Transverse colon (tissue), 4 donors: ENCODE measurements at places on chromosomes 1 and 21.
A peak's percentile ranks its signal among the peaks of the same experiment; 100 is the strongest.

DNA sequence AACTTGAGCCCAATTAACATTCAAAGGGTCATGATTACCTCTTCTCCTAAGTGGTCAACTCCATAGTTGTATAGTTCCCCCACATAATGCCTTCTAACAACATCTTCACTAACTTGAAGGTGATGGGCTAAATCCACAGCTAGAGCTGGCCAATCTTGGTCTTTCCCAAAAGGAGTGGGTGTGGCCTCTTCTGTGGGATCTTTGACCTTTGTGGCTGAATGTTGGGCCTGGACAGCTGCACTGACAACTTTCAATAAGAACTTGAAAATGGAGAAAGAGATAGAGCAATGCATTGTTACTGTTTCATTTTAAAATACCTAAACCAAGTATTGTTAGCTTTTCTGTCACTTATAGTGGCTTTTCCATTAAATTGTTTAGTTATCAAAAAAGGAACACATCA is 59.2 kb downstream of the IARS2 start:
- no peak for DNase-seq

GRCh38 chr1:239931341-239931740 is 160.3 kb upstream of the FMN2 start:
- no peak for DNase-seq

DNA sequence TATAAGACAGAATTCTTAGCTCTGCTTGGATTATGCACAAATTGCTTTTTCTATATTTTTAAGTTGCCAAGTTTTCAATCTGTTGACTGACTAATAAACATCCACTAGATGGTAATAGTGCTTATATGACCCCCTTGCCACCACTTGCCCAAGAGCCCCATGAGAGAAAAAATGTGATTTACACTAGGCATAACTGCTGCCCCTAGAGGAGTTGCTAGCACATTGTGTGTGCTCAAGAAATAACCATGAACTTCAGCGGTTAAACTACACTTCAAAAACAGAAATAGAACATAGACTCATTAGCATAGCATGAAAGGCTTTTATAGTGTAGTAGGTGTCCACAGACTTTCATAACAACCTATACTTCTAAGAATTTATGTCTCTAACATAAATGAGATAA is 61.4 kb downstream of the BRINP3 start:
- DNase-seq: no peak

- peak; percentile 82 for DNase-seq
These were observed 41.7 kb upstream of the ZNF326 start for GRCh38 chr1:89953131-89953626.

GRCh38 chr1:208158640-208159554 is 85.3 kb downstream of the PLXNA2 start:
- peak; percentile 72 for DNase-seq

GRCh38 chr1:27633298-27633610 is 1.7 kb downstream of the FGR start:
- DNase-seq: no peak

DNA sequence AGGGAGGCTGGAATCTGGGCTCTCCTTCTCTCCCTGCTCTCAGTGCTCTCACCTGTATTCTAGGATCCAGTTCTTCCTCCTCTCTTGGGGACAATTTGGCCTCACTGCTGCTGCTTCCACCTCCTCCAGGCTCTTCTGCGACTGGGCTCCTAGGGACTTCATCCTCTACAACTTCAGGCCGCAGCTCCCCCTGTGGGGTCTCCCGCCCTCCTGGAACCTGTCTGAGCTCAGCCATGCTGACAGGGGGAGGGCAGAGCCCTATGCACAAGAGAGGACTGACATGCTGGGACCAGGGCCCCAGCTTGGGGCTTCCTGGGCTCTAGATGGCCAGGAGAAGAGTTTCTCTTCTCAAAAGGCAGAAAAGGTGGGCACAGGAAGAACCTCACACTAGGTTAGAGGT is 1.0 kb downstream of the SH3BP5L start:
- no peak for DNase-seq

GRCh38 chr1:212614453-212615200 is 6.1 kb downstream of the ATF3 start:
- DNase-seq: no peak

GRCh38 chr1:204216880-204217647 is 3.3 kb upstream of the GOLT1A start:
- no peak for DNase-seq

DNA sequence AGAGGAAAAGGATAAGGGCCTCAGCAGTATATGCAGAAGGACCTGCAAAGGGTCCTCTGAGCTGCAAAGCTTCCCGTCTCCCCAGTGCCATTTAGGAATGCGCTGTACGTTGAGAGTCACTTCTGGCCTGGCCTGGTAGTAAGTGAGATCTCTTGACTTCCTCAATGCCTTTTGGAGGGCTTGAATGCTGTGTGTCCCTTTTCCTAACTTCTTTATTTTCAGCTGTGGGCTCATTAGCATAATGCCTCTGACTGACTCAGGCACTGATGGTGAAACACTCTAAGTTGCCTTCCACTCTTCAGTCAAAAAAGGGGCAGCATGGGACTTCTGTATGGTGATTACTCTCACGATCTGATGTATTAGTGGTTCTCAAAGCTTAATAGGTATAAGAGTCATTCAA is 49.9 kb downstream of the XCL1 start:
- DNase-seq: no peak

DNA sequence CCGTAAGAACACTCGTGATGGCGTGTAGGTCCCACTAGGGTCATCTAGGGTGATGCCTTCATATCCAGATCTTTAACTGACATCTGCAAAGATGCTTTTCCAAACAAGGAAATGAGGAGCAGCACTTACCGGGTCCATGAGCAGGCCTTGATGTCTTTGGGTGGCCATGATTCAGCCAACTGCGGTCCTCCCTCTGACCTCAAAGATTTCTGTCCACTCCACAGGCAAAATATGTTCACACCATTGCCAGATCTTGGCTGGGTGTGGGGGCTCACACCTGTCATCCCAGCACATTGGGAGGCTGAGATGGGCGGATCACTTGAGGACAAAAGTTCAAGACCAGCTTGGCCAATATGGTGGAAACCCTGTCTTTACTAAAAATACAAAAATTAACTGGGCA is 18.2 kb downstream of the TRPM2 start:
- no peak for DNase-seq

DNA sequence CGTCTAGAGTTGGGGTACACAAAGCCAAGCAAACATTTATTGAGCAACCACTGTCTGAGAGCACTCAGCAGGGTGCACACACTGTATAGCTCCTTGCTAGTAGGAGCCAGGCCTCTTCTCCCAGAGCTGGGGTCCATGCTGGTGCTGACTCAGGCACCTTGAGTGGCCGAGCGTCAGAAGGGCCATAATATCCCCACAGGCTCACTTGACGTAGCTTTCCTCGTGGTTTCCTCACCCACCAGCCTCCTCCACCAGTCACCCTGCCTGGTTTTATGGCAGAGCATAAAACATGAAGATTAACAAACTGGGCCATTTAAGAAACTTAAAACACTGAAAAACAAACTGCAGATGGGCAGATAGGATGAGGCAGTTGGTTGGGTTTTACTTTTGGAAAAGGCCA is 361.5 kb downstream of the HHAT start:
- DNase-seq: no peak

DNA sequence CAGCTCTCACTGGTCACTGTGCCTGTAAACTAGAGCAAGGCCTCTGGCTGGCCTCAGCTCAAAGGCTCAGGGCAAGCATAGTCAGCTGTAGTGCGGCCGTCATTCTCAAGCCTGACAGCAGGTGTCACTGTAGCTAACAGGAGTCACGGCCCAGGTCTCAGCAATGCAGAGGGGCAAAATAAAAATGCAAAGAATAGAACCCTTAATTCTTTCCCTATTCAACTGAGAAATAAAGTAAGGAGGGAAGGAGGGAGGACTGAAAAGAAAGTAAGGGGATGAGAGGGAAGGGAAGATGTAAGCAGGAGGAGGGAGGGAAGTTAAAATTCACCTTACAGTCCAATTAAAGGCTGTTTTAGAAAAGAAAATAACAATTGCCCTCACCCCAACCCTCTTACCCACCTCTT is 106.1 kb downstream of the KIAA0319L start:
- peak; percentile 79 for DNase-seq

GRCh38 chr1:160048335-160048734 is 16.5 kb upstream of the PIGM start:
- DNase-seq: no peak

GRCh38 chr1:162561616-162562469 is at the start of gene UAP1:
Gene UAP1 (plus strand): TSS chr1:162561722. CDS start chr1:162566069, 4,347 bp downstream.
- no peak for DNase-seq

- no peak for DNase-seq
These were observed 326.4 kb upstream of the ADAMTS5 start for GRCh38 chr21:27293239-27293638.

- DNase-seq: no peak
These were observed 63.9 kb downstream of the NDUFS5 start for GRCh38 chr1:39089931-39090521.

DNA sequence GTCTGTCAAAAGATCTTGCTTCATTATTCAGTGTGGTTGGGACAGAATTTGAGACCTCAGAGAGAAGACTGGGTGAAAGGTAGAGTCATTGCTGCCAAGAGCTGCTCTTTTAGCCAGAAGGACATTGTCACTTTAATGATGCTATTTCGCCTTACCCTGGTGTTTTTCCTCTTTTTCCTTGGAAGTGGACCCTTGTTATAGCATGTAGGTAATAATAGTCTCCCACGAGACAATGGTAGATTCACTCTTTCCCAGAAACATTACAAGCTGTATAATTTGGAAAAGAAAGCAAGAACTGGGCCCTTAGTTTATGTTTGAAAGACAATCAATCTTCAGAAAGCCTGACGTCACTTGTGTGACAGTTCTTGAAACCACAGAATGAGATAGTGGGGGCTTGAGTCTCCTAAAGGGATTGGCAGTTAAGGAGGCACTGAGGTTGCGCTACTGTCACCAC is 3.8 kb downstream of the SERTAD4 start:
- no peak for DNase-seq

DNA sequence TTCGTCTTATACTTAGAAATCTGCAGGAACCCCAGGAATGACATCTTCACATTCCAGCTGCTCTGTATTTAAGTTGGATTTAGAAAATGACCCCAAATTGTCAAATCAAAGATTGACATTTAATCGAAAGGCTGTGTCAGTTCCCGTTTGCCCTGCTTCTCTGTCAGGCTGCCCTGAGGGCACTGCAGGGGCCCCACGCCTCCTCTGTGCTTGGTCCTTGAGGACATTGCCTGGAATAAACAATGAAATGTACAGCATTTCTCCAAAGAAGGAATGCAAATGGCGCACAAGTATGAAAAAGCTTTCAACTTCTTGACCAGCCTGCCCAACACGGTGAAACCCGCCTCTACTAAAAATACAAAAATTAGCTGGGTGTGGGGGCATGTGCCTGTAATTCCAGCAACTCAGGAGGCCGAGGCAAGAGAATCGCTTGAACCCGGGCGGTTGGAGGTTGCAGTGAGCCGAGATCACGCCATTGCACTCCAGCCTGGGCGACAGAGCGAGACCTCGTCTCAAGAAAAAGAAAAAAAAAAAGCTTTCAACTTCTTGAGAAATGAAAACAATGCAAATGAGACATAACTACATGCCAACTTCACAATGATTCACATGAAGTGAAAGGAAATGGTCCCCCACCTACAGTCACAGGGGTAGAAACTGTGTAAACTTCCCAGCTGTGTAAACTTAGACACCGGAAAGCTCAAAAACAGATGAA is 3.0 kb downstream of the TMPRSS3 start:
- no peak for DNase-seq

DNA sequence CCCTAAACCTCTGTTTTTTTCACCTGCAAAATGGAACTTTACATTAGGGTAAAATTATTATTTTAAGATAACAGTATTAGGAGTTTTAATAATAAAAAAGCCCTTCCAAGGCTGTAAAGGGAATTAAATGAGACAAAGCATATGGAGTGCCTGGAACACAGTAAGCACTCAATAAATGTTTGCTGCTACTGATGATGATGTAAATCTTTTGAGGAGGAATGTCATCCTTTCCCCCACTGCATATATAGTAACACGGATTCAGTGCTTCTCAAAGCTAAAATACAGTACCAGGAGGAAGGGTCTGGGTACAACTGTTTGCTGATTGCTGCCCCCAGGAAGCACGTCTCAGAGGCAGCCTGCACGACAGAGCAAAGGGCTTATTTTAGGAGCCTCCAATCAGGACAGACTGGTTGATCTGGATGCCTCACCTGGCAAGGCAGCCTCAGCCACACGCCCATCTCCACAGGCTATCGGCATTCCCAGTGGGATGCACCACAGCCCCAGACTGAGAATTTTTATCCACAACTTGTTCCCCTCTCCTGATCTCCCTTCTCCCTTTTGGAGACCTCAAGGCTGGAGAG is 64.4 kb downstream of the GADD45A start:
- DNase-seq: peak; percentile 55

- no peak for DNase-seq
These were observed 2.9 kb downstream of the FYB2 start for GRCh38 chr1:56816264-56816663.

GRCh38 chr1:55275151-55275748 is 60.1 kb upstream of the USP24 start:
- peak; percentile 31 for DNase-seq

DNA sequence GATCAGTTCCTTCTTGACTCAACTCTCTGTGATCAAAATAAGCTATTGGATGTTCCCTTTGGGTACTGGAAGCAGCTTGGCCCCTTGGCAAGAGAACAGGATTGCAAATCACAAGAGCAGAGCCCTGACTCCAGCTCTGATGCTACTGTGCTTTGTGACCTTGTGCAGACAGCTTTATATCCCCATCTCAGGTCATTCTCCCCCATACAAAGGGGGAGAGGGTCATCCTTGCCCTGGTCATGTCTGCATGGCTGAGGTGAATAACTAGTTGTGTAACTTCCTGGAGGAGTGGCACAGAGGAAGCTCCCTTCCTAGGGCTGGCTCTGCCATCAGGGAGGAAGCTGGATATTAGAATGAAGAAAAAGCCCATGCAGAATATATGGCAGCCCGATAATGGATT is 142.9 kb downstream of the DHRS3 start:
- no peak for DNase-seq

DNA sequence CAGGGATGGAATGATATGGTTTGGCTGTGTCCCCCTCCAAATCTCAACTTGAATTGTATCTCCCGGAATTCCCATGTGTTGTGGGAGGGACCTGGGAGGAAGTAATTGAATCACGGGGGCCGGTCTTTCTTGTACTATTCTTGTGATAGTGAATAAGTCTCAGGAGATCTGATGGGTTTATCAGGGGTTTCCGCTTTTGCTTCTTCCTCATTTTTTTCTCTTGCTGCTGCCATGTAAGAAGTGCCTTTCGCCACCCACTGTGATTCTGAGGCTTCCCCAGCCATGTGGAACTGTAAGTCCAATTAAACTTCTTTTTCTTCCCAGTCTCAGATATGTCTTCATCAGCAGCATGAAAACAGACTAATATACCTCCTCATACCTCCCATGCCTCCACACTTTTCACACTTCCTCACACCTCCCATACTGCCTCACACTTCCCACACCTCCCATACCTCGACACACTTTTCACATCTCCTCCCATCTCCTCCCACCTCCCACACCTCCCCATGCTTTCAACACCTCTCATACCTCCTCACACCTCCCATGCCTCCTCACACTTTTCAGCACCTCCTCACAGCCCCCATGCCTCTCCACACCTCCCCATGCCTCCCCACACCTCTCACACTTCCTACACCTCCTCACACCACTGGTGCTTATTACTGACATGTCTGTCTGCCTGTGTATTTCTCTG is 21.3 kb downstream of the GPR137B start:
- DNase-seq: no peak

GRCh38 chr1:52127181-52128180 is 14.4 kb upstream of the ZFYVE9 start:
- peak; percentile 17 for DNase-seq

- DNase-seq: no peak
These were observed 2.1 kb downstream of the PCP4L1 start for GRCh38 chr1:161260376-161261260.
